ENCODE measurements at places on chromosomes 3 and 15.

DNA sequence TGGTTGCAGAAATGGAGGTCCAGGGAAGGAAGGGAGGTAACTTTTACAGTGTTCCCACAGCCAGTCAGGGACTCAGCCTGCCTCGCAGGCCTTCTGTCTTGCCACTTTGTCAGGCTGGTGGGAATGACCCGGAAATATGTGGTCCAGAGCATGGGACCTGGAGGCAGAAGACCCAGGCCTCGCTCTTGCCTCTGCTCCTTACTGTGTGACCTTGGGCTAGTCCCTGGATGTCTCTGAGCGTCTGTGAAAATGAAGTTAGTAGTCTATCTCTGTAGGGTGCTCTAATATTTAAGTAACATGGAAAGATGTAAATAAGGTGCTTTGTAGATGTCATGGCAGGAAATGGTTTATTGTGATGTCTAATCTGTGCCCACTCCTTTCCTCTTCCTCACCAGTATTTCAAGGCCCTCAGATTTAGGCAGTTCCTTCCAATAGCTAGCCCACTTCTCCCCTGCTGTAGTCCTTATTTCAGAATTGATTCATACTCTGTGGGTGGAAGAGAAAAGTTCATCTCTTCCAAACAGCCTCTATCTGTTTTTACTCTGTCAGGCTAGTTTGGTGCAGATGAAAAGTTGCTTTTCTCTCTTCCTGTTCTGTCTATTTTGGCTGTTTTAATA lies 9.1 kb downstream of the CORO2B start:
- DNase-seq, result no peak

- peak; percentile 22 for DNase-seq
These were observed 140.2 kb upstream of the SKOR1 start for GRCh38 chr15:67685008-67685599.

- no peak for DNase-seq
These were observed 103.1 kb downstream of the CMSS1 start for GRCh38 chr3:99920481-99921376.

DNA sequence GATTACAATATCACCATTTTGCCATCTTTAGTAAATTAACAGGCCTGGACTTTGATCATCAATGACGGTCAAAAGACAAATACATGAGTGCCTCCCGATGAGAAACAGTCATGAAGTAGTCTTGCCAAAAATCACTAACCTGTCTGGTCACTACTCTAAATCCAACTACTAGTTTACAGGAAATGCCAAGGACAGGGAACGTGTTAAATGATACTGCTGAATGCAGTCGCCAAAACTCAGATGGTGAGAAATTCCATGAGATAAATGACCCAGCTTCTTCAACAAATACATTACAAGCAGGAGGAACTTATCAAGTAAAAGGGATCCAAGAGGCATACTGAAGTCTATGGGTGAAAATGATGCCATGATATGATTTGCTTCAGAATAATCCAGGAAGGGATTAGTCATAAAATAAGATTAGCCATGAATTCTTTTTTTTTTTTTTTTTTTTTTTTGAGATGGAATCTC lies 35.8 kb upstream of the ATP13A3 start:
- DNase-seq, result no peak

DNA sequence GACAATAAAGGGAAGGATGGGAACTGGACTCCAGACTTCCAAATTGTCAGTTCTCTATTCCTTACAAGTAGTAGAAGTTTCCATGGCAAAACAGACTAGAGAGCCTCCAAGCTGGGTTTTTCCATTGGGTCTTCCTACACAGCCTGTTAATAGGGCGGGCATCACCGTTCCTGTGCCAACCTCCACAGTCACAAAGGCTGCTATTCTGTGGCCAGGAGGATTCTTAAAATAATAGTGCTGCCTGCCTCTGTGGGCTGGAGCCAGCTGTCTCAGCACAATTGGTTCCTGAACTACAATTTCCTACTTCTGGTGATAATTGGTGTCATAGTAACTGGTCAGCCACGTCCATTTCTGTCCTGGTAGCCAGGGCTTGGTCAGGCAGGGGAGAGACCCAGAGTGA lies 38.6 kb downstream of the LYZL4 start:
- DNase-seq, result no peak

DNA sequence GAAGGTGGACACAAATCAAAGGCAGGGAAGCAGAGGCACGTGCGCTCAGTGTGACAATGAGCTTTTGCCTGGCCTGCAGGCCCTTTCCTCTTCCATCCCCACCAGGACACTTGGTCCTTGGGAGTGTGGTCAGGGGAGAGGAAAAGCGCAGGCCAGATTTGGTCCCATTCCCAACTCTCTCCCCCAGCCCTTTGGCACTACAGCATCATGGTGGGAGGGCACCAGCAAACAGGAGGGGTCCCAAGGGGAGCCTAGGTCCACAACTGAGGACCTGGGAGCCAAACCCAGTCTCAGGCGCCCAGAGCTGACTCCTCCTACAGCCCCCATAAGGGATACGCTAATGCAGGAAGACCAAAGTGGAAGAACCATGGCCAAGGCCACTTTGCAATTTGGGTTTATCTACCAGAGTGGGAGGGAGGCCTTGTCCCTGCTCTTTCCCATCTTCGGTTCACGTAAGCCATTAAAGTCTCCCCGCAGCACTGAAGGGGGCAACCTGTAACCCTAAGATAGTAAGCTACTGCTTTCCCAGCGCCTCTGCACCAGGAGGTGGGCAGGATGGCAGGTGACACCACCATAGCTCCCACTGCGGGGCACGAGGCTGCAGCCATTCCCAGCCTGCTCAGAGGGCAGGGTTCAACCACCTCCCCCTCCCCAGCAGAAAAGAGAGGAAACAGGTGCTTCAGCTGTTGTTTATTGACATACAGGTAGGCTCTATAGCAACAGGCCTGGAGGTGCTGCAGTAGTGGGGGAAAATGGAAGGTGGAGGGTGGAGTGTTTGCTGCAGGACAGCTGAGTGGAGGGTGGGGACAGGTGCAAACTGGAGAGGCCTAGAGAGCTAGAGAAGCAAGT lies 993 bp upstream of the GRAMD2A start:
- no peak for DNase-seq

GRCh38 chr15:52556524-52557273 lies 12.1 kb downstream of the ARPP19 start:
- DNase-seq, result no peak

DNA sequence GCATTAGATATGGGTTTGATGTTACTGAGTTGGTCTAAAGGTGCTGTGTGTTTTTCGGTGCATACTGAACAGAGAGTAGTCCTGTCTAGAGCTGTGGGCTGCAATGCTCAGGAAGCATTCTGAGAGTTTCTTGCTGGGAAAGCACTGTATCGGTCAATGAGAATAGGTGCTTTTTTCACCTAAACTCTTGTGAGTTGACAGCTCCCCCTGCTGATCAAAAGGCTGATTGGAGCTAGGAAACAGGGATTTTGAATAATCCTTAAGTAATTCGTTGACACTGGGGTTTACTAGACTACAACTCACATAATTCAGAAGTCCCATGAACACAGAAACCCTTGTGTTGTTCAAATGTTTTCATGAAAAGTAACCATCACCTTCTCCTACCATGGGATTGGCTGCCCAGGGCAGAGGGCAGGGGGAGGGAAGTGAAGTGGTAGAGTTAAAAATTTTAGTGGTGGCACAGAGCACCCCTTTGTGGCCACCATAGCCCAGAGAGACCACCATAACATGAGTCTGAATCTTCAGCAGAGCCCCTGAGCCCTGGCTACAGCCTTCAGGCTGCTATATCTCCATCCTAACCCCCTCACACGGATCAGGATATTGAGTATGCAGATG lies 13.0 kb upstream of the MANF start:
- DNase-seq, result no peak

DNA sequence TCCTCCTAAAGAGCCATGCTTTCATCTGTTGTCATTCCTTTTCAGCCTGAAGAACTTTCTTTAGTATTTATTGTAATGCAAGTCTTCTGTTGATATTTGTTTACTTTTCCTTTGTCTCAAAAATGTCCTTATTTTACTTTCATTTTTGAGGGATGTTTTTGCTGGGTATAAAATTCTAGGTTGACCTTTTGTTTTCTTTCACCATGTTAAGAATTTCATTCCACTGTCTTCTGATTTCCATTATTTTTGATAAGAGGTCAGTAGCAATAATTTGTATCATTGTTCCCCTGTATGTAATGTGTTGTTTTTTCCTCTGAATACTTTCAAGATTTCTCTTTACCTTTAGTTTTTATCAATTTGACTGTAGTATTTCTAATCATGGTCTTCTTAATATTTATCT lies 91.1 kb downstream of the RSRC1 start:
- no peak for DNase-seq

Data from CMK (cell line).